ENCODE measurements at places on chromosomes 2 and 18. TPM values are rescaled to one million over a fixed set of nuclear protein-coding genes. Genes with fewer than 3 reads are reported as not detected.

SLC4A5 gene
- 3.6 TPM for total RNA-seq

DNA sequence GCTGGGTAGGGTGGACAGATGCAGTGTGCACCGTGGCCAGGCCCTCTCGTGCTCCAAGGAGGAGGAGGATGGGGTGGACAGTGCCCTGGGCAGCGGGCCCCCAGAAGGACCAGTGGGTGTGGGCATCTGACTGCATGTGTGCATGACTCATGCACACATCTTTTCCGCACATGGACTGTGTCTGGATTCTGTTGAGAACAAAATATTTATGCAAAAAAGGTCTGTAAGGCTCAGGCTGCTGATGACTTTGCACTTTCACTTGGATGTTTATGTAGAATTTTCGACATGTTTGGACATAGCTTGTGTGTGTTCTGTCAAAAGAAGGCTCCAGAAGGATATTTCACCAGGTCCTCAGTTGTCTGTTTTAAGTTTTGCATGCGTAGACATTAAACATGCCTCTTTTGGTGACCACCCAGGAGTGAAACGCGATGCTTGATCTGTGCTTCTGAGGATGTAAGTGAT lies 45.6 kb downstream of the MTCL1 start:
- no peak for DNase-seq

DNA sequence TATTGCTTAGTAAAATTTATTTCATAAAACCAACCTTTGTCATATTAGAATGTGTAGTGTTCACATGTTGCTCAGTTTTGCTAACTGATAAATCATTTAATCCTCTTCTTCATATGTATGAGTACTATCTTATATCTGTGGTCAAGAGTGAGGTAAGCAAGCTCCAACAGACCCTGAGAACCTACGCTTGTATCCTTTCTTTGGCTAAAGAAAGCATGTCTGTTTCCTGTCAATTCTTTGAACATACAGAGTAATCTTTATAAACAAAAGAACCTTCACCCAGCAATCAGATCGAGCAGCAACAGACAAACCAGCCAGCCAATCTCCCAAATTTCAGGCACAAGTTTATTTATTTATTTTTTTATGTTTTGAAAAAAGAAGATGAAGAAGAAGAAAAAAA lies 6.4 kb downstream of the ADCYAP1 start:
- no peak for DNase-seq

TANC1 gene
- 55.6 TPM for total RNA-seq

IL1R2 gene
- total RNA-seq: 1.0 TPM

PRSS56 gene
- total RNA-seq: not detected

DNA sequence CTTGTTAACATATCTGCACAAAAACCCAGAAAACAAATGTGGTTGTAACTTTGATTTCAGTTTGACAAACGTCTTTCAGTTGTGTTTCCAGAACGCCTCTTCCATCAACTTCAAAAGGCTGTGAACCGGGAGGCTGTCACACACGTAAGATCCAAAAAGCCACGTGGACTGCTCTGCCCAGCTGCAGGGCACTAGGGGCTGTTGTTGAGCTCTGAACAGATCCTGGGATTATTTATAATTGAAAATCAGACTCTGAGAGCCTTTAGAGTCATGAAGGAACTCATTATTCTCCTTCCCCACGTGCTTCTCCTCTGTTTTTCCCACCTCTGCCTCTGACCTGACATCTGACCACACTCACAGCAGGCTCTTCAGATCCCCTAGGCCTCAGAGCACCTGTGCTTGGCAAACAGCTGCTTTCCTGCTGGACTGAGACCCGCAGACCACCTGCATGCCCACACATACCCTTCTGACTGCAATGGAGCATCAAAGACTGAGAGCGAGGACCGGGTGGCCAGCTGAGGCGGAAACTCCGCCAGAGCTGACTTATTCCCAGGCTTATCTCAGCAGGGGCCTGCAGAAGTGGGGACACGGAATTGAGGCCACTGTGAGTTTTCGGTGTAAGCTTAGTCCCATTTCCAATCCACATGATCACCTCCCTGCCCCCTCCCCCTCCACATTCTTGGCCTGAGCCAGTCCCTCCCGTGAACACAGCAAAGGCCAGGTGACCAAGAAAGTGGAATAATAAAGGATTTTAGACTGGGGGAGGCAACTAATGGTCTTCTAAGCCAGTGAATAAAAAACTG lies 114.8 kb downstream of the ATL2 start:
- DNase-seq: no peak

DNA sequence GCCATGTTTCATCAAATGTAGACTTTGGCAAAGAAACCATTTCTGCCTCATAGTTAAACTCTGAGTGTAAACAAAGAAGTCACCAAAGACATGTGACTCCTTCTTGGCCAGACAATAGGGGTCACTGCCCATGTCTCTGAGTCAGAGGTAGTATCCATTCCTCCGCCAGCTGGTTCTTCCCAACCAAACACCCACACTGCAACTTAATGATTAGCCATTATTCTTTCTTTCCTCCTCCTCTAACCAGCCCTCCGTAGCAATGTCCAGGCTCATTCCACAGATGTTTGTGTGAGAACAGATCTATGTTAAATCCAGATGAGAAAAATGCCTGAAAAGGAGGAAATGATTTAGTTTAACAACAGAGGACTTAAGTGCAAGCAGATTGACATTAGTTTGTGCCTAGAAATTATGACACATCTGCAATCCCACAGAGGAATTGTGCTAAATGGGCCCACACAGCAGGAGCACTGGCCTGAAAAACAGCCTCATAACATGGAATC lies 127.9 kb upstream of the SH3BP4 start:
- DNase-seq: no peak

SLC9A2 gene
- total RNA-seq: 0.08 TPM

DNA sequence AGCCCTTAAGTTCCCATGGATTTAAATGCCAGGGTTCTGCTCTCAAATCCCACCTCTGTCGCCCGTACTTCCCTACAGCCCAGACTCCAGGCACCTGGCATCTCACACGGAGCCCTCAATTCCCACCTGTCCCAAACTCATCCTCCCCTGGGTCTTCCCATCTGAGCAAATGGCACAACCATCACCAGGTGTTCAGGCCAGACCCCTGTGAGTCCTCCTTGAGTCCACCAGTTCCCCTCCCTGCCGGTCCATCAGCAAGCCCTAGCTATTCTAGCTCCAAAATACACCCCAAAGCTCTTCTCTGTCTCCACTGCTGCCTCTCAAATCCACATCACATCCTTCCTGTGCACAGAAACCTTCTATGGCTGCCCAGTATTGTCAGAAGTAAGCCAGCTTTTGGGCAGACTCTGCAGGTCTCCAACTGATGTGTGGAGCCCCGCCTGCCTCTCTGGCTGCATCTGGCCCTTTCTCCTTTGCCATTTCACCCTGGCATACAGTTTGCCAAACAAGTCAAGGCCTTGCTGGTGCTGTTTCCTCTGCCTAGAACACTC lies 67.7 kb downstream of the DNMT3A start:
- no peak for DNase-seq

PLB1 gene
- 2.0 TPM for total RNA-seq

TOGARAM2 gene
- total RNA-seq: 0.48 TPM

DNA sequence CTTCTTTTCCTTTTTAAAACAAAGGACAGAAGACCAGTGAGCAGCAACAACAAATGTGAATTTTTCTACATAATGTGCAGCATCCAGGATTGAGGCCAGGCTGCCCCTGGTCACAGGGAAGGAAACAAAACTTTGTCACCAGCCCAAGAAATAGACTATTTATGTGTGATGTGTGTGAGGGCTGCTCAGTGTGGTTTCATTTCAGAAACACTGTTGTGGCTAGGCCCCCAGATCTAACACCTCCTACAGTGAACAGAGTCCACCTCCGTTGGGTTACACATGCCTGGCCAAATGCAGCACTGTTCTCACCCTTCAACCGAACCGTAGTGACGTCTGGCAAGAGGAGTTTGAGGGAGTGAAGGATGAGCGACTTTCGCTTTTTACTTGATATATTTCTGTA lies 146.3 kb upstream of the RIOK3 start:
- no peak for DNase-seq

ANKRD36C gene
- 9.2 TPM for total RNA-seq

CDH19 gene
- 14.8 TPM for total RNA-seq

DNA sequence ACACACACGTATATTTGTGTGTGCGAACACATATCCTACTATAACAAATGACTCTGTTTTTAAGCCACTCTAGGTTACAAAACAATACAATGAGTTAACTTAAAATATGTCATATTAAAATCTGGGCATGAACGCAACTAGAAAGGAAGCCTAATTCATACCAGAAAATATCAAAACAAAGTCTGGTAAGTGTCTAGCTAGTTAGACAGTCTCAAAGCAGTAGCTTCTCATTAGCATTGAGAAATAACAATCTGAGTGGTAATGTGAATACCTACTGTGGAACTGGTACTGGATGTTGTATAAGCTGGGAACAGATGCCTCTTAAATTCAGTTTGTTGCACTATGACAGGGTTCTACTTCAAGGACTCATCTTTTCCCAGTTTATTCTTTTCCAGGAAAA lies 32.5 kb upstream of the WIPF1 start:
- no peak for DNase-seq

DNA sequence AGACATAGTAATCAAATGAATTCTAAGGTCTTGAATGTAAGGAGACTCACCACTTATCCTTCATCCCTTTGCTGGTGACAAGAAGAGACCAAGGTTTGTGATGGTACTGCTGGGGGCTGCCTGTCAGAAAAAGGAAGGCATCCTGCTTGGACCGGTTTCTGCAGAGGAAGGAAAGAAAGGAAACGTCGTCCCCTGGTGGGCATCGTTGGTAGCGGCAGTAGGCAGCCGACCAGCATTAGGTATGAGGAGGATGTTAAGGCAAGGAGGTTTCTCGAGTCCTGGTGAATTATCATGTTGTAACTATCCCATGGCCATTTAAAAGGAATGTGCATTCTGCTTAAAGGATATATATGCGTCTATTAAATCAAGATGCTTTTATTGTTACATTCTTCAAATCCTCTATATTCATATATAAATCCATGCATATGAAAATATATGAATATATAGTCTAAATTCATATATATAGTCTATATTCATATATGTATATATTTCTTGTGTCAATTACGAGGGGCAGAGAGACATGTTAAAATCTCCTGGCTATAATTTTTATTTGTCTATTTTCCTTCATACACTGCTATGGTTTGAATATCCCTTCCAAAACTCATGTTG lies 94.4 kb upstream of the TGFA start:
- DNase-seq: no peak

ANKRD30BL gene
- total RNA-seq: not detected

DNA sequence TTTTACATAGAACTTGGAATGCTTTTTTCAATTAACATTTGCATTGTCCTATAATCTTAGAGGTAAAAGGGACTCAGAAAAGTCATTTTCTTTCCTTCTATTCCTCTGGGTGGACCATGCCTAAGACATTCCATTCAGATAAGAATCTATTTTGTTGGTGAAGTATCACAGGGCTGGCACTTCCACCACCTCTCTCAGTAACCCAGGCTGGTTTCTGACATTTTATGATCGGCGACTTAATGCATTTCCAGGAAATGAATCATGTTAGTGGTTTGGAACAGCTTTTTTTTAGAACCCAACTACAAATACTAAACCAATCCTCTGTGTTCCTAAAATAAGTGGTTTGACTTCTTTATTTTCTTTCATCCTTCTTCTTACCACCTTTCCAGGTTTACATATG lies 27.0 kb downstream of the GAD1 start:
- DNase-seq: no peak

- no peak for DNase-seq
Observed at GRCh38 chr2:28153851-28154250, 238.8 kb upstream of the FOSL2 start.

GRCh38 chr2:183541766-183542165 lies 417.5 kb downstream of the NUP35 start:
- no peak for DNase-seq

GRCh38 chr2:68050353-68050752 lies 12.5 kb downstream of the C1D start:
- no peak for DNase-seq

GRCh38 chr2:76977846-76978727 lies 544.1 kb downstream of the LRRTM4 start:
- DNase-seq: no peak

PLCL1 gene
- 82.5 TPM for total RNA-seq

PLEKHB2 gene
- 41.3 TPM for total RNA-seq

LDLRAD4 gene
- total RNA-seq: 23.3 TPM

GRCh38 chr2:2564300-2565078 lies 233.4 kb upstream of the MYT1L start:
- peak; percentile 39 for DNase-seq

DNA sequence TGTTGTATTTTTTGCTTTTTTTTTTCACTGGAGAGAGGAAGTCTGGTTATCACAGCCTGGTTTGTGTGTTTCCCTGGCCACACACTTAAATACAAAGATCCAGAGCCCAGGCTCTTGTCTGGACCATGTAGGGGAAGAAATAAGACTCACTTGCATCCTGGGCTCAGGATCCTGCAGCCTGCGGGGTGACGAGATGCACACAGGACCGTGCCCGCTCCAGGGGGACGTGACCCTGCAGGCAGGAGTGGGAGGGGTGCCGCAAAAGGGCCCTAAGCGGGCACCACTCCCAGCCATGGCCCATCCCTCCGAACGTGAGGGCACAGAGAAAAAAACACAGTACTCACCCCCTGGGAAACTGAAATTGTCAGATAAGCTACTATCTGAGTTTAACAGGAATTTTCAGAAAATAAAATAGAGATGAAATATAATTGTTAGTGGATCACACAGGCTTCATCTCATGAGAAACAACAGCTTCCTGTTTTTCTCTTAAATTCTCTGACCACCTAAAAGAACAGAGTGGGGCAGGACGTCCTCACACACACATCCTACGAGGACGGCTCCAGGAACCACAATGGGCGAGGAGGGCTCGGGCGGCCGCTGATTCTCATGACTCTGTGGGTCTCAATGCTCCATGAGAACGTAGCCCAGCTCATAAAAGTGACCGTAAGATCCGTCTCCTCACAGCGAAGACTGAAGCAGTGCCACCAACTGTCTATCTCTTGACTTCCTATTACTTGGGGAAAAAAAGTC lies 142.6 kb upstream of the ALKAL2 start:
- DNase-seq: no peak

DNA sequence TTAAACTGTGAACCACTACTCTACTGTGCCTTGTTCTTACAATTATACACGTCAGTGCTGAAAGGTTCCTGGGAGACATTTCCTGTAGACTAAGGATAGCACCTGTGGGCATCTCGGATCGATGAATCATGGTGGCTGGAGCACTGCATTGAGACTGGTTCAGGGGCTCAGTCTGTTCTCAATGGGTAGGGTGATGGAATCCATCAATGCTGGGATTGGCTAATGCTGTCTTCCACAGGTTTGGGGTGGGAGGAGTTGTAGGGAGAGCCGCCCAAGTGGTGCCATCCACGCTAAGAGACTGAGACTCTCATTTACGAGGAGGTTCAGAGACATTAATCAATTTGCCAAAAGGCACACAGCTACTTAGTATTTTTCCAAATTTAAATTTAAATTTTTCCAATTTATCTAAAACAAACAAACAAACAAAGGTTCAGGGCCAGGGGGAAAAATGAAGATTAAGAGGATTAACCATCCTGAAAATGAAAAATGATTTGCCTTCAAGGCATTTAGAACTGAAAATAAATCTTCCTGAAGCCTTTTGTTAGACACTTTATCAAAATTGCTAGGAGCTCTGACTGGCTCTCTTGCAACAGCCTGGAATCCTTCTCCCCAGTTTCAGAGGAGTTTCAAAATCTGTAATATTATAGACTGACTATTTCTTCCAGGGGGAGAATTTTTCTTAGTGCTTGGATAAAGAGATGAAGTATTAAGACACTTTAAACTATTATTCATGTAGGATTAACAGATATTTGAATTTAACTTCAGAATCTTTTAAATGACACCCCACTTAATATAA lies 359.2 kb downstream of the TGIF1 start:
- no peak for DNase-seq

Data from cardiac septum (tissue), 1 donor.